ENCODE measurements at places on chromosomes 11 and 22.
A peak's percentile ranks its signal among the peaks of the same experiment; 100 is the strongest.

DNA sequence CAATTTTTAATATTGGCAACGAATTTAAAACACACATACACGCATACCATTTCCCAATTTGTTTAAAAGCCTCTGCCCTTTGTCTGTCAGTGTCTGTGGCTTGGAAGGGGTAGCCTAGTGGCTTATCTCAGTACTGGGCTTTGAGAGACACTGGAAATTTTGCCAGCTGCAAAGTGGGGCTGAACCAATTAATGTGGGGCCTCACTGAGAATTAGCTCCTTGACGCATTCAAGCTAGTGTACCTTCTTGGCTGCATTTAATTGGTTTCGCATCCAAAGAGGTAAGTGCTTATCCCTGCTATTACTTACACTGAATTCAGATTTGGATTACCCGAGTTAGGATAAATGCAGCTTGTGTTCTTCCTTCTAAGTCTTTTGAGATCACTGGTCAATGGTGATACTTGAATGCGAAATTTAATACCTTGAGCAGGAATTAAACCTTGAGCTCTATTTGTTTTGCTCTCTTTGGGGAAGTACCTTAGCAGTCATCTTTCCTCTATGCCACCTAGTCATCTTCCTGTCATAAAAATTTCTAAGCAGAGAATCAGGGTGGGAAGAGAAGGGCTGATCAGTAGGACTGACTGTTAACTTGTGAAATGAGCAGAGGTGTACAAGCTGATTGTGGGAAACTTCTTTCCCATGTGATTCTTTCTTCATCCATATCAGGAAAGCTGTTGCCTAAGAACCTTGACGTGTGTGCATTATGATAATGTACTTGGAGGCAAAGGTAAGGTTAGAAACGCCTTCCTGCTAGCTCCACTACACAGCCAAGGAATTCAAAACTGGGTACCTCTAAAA, 187.7 kb upstream of the E2F8 start:
- DNase-seq = no peak

GRCh38 chr11:3133261-3134217, 31.6 kb downstream of the OSBPL5 start:
- DNase-seq = no peak

DNA sequence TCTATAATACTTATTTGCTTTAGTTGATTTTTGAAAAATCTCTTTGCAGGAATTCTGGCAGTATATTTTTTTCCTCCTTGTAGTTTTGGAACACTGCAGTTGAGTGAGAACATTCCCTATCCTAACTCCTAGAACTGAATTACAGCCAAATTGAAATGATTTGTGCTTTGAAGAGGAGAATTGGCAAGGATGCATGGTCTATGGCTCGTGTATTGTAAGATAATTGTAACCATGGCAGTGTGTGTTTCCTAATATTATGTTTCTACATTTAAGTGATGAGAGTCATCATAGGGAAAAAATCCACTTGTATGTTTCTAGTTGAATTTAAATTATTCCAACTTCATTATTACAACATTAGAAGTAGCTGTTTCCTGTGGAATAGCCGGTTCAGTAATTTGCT, 80.9 kb upstream of the MYO18B start:
- DNase-seq = no peak

GRCh38 chr11:38683484-38683883, 2085.4 kb upstream of the RAG2 start:
- no peak for DNase-seq

- DNase-seq = no peak
Measured at GRCh38 chr11:111331711-111332479, 33.5 kb downstream of the POU2AF3 start.

- no peak for DNase-seq
Measured at GRCh38 chr11:47857485-47857884, 9.3 kb upstream of the NUP160 start.

DNA sequence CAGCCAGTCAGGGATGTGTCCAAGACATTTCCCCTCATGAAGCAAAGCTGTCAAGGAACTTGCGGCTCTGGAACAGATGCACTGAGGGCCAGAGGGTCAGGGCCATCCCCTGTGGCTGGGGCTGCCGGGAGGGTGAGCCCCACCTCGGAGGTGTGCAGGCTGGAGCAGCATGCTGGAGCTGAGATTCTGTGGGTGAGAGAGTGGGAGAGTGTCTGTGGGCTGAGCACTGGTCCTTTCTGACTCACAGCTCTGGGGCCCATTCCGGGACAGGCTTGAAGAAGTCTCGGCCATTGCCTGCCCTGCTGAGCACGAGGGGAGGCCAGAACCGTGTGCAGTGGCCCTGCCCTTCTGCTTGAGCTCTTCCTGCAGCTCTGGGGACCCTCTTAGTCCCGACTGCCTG, 2.1 kb downstream of the OMP start:
- DNase-seq = no peak

DNA sequence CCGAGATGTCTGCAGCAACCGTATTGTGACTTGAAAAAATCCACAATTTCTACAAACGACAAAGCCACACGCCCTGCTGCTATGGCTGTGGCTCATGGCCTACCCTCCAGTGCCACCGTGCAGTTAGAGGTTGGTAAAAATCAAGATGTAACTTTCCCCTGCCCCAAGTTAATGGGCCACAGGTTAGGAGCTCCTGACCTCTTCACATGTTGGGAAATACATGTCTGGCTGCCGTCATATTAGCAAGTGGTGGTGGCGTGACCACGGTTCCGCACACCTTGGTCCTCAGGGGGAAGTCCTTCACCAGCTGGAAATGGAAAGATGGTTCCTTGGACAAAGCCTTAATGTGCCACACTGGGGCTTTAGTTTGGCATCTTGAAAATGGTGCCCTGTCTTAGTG, 27.4 kb upstream of the CCND1 start:
- DNase-seq = no peak

GRCh38 chr11:77188633-77189491, 60.8 kb downstream of the MYO7A start:
- no peak for DNase-seq

GRCh38 chr11:95345651-95346050, 114.6 kb upstream of the SESN3 start:
- no peak for DNase-seq

DNA sequence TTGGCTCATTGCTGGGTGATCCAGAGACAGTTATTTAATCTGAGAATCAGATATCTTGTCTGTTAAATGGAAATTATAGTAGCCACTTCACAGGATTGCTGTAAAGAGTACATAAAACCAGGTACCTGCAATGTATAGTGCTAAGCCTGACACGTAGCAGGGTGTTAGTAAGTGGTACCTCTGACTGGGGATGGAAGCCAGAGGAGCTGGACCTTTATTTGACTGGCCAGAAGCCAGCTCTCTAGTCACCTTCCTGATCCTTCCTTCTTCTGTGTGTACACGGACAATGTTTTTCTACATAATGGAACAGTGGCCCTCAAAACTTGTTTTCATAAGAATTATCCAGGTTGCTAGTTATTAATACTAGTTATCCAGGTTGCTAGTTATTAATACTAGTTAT, 25.5 kb upstream of the EHF start:
- no peak for DNase-seq

DNA sequence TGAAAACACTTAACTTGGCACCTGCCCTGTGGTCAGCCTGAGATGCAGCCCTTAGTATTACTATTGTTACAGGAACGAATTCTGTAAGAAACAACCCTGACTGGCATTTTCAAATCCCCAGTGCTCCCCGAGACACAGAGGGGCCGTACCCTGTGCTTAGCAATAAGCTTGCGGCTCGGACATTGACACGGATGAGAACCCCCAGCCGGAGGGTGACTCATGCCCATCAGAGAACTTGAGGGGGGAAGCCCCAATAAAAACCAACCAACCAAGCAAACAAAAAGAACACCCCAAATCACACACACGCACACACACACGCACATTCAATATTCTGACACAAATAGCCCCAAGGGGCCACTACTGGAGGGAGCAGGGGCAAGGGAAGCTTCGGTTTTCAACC, 63.8 kb downstream of the SHISAL1 start:
- DNase-seq = no peak

GRCh38 chr22:42780070-42780540, 59.4 kb upstream of the A4GALT start:
- peak; percentile 72 for DNase-seq

All from retina (tissue), 1 donor.